ENCODE measurements at places on chromosomes 6 and 20.
A peak's percentile ranks its signal among the peaks of the same experiment; 100 is the strongest.

- DNase-seq: no peak
These were observed 12.1 kb upstream of the RAMACL start for GRCh38 chr6:166598441-166599138.

- no peak for DNase-seq
These were observed 150.4 kb upstream of the PHACTR3 start for GRCh38 chr20:59453759-59454560.

- no peak for DNase-seq
These were observed 9.6 kb upstream of the CHRNA4 start for GRCh38 chr20:63370618-63371187.

GRCh38 chr6:112502351-112503090 is 155.4 kb downstream of the RFPL4B start:
- DNase-seq: peak; percentile 69

All from HAP-1 (cell line).